ENCODE measurements at places on chromosomes 5 and 9.

DNA sequence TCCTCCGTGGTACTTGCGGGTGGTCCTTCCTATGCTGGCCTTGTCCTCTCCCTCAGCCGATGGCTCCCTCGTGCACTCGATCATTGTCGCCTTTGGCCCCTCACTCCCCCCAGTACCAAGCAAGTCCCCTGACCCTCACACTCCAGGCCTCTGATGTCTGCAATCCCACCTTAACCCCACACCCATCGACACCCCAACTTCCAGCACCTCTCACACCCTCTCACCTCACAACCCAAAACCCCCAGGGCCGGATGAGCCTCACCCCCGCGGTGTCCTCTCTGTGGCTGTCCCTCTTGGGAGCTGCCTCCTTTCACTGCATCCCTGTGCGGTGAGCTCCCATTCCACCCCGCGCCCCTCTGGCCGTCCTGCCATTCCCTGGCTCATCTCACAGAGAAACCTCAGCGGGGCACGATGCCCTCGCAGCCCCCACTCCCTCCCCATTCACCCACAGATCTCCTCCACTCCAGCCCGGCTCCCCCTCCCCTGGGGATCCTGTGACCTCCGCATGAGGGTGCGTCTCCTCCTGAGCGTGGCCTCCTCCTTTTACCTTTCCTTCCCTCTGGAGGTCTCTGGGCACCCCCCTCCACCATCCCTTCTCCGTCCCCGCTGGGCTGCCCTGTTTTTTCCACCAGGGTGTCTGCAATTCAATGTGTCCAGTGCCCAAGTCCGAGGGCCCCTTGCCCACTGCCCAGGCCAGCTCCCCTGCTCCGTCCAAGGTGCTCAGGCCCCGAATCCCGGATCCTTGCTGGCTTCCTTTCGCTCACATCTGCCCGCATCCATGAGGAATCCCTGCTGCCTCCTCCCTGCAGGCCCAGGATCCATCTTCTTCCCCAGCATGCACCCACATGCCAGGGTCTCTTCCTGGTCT lies 15.8 kb upstream of the RNU6ATAC start:
- DNase-seq = no peak

- DNase-seq = no peak
These were observed 307.7 kb upstream of the MEF2C start for GRCh38 chr5:89190515-89191265.

DNA sequence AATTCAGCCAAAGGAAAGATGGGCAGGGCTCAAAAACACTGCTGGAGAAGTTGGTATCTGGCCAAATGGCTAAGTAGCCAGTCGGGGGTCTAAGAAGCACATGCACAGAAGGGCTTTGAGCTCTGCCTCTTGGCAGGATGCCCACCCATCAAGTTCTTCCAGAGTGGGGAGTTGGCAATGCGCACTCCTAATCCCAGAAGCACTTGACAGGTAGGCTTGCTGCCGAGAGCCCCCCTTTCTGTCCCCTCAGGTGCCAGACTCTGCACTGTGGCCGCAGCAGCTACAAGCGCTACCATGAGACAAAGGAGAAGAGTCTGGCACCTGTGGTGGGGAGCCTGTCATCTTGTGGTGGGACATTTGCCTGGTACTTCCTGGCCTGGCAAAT lies 252.9 kb upstream of the SLC24A2 start:
- DNase-seq = no peak

GRCh38 chr9:91771027-91771426 lies 179.0 kb downstream of the ROR2 start:
- no peak for DNase-seq

DNA sequence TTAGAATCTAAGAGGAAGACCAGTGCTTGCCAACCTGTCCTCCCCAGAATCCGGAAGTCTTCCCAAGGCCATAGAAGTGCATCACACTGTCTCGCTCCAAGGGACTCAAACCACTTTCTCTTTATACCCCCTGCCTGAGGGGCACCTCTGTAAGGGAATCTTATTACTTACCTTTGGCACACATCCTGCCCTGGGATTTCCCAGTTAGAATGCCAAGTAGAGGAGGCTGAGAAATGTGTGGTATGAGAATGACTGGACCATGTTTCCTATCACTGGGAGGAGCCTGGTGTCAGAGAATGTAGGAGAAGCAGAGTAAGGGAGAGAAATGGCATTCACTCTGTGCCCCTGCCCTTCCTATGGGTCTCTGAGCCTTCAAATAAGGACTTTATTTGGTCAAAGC lies 85.8 kb downstream of the AOPEP start:
- no peak for DNase-seq

GRCh38 chr5:21862986-21863385 lies 990.2 kb downstream of the CDH12 start:
- DNase-seq = no peak

DNA sequence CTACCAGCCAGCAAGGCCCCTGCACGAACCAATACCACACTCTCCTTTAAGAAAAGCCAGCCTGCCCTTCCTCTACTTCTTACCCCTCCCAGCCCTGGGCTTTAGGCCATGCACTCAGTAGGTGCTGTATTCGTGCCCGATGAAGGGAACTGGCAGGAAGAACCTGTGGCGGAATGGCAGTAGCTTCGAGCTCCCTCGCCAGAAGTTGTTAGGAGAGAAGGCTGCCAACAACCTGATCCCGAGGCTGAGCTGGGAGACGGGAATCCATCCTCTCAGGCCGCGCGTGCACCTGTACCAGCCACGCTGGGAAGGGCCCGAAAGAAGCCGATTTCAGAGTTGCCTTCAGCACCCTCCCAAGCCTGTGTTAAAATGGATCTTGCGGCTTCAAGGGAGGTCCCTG lies 45.3 kb upstream of the AKNA start:
- DNase-seq = no peak

GRCh38 chr5:76145945-76146344 lies 62.8 kb downstream of the SV2C start:
- no peak for DNase-seq

DNA sequence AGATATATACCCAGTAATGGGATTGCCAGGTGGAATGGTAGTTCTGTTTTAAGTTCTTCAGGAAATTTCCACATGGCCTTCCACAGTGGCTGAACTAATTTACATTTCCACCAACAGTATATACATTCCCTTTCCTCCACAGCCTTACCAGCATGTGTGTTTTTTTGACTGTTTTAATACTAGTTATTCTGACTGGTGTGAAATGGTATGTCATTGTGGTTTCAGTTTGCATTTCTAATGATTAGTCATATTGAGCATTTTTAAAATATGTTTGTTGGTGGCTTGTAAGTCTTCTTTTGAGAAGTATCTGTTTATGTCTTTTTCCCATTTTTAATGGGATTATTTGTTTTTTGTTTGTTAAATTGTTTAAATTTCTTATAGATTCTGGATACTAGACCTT lies 208.9 kb downstream of the CFAP90 start:
- no peak for DNase-seq

GRCh38 chr5:7753181-7753580 lies 97.8 kb downstream of the CFAP90 start:
- no peak for DNase-seq

DNA sequence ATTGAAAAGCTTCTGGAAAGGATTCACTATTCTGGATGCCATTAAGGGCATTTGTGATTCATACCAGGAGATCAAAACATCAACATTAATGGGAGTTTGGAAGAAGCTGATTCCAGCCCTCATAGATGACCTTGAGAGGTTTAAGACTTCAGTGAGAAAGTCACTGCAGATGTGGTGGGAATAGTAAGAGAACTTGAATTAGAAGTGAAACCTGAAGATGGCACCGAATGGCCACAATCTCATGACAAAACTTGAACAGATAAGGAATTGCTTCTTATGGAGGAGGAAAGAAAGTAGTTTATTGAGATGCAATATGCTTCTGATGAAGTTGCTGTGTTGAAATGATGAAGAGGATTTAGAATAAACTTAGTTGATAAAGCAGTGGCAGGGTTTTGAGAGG lies 254.6 kb upstream of the SLC24A2 start:
- DNase-seq = no peak

DNA sequence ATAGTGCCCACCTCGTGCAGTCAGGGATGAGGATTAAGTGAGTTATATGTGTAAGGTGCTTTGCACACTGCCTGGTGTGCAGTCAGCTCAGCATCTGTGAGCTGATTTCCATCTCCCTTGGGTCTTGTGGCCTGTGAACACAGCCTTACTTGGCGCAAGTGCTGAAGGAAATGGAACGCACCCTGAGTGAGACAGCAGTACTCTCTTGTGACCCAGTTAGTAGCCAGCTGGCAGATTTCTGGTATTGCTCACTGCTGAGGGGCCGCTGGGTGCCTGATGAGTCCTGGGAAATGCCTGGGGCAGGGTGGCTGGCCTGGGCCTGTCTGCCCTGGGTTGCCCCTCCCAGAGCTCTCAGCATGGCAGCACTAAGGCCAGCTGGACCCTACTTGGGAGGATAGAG lies 90.9 kb upstream of the BOD1 start:
- DNase-seq = no peak

- DNase-seq = no peak
These were observed 78.2 kb upstream of the MAP3K1 start for GRCh38 chr5:56737002-56737621.

DNA sequence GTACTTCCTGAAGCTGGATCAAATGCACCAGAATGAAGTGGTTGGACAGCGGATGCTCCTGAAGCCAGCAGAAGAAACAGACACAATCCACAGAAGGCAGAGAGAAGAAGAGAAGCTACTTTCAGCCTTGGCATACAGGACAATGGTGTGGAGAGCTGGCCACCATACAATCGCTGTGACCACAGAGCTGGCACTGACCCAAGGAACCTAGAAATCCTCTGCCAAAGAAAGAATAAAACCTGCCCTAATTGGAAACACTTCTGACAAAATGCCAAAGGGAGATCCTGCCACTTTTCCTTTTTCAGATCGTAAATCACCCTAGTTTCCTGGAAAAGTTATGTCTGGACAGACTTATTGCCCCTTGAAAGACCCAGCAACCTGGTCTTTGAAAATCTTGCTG lies 77.8 kb downstream of the BAAT start:
- DNase-seq = no peak

GRCh38 chr5:169094586-169095409 lies 206.1 kb downstream of the SLIT3 start:
- no peak for DNase-seq

- DNase-seq = no peak
These were observed 639 bp upstream of the SLC2A8 start for GRCh38 chr9:127396253-127396807.

GRCh38 chr5:1468247-1468612 lies 23.0 kb upstream of the SLC6A3 start:
- no peak for DNase-seq

- no peak for DNase-seq
These were observed 100.2 kb downstream of the PIP5K1B start for GRCh38 chr9:68804911-68805889.

DNA sequence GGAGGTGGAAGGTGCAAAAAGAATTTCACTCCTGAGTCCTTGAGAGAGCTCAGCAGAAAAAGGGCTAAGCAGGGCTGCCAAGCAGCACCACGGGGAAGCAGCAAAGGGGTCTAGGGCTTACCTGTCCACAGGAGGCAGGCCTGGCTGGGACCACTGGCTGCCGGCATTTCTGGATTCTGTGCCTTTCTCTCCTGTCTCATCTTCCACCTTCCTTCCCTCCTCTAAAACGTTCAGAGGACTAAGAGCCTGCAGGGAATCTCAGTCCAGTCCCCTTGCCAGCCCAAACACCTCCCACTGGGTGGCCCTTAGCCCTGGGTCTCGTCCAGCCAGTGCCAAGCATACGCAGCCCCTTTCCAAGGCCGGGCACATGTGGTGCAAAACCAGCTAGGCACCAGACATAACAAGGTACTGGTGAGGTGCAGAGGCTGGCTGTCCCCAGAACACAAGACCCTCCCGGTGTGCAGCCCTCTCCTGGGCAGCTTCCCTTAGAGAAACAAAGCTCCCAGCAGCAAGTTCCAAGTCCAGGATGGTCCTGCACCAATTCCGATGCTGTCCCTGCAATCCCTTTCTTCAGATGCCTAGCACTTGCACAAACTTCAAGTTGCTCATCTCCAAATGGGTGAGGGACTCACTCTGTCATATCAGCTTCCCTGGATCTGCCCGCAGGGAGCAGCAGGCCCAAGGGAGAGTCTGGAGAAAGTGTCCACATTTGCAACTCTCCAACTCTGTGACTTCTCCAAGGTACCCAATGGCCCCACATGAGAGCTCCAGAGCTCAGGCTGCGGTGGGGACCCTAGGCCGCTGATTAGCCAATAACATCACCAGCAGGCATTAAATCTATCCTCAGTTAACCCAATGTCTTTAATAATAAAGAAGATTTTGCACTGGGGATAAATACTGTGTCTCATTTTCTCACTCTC lies 126.3 kb downstream of the C5orf15 start:
- DNase-seq = no peak

GRCh38 chr5:113634957-113635356 lies 121.5 kb downstream of the YTHDC2 start:
- DNase-seq = no peak

GRCh38 chr9:78144663-78145377 lies 91.1 kb upstream of the CEP78 start:
- DNase-seq = no peak

GRCh38 chr5:586751-587285 lies 25.3 kb upstream of the CEP72 start:
- no peak for DNase-seq

- no peak for DNase-seq
These were observed 5.7 kb downstream of the PCSK5 start for GRCh38 chr9:75896193-75896592.

DNA sequence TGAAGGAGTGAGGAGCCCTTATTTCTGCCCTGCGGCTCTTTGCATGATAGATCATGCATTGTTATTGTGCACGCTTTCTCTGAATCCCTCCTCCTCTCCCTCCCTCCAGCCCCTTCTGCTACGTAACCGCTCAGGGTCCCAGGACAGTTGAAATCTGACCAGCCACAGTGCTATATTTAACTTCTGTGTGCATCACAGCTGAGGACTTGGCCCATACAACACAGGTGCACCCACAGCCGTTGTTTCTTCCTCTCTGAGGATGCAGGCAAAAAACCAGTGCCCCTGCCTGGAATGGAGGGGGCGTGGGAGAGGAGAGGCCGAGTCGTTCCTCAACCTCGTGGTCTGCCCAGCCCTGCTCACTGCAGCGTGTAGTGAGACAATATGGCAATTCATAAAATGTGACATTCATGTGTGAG lies 335.6 kb upstream of the CLINT1 start:
- no peak for DNase-seq

DNA sequence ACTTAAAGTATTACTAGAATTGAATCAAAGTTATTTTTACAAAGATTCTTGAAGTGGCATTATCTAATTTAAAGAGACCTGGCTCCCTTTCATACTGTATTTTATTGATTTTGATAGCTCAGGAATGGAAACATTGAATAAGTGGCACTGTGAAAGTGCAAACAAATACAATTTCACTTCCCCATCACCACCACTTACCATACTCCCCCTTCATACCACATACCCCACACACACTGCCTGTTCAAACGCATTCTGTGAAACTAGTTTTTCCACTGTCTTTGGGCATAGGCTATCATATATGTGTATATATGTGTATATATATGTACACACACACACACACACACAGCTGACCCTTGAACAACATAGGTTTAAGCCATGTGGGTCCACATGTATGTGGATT lies 62.1 kb upstream of the ATG10 start:
- no peak for DNase-seq

Measured in stimulated activated CD4-positive, alpha-beta T cell treated with anti-CD3 and anti-CD28 coated beads, TNF-alpha, amount 100 ng/mL, for 1 hour (primary cell).